ENCODE measurements at places on chromosomes 2 and 18.

GRCh38 chr2:172234716-172235691 is 132.3 kb upstream of the DLX2 start:
- peak; percentile 49 for DNase-seq

GRCh38 chr2:21253311-21254027 is 129.7 kb downstream of the TDRD15 start:
- no peak for DNase-seq

DNA sequence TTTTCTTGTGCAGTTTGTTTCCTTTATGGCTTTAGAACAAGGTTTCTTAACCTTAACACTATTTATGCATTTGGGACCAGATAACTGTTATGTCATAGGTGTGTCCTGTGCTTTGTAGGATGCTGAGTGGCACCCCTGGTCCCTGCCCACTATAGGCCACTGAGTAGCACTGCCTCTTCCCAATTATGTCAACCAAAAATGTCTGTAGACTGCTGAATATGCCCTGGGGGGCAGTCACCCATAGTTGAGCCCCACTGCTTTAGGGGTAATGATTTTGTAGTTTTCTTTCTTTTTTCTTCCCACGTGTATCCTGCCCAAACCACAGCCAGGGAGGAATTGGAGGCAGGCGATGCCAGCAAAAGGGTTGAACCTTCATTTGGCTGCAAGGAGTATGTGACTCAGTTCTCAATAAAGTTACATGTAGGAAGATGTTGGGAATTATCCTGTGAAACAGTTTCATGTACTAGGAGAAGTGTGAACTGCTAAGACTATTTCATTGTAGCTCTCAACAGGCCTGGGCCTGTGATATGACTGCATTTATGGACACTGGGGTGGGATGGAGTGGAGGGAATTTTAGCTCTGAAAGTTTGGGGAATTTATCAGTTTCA is 65.7 kb downstream of the FMNL2 start:
- no peak for DNase-seq

- no peak for DNase-seq
These were observed 172.7 kb upstream of the ARL4C start for GRCh38 chr2:234669621-234670020.

GRCh38 chr2:16394072-16394985 is 271.3 kb downstream of the CYRIA start:
- no peak for DNase-seq

DNA sequence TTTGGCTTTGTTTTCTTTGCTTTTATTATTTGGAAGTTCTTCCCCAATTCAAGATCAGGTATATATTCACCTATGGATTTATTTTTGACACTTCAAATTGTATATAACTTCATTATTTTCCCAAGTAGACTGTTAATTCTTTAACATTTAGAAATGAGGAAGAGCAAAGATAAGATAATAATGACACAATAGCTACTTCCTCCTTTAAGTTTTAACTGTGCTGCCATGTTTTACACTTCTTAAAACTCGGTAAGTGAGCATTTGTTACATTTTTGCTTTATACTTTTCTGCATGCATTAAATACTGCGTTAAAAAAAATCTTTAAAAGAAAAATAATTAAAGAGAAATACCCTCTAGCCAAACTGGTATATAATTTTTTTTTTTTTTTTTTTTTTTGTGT is 32.5 kb downstream of the SLC66A3 start:
- DNase-seq = no peak

GRCh38 chr2:105774781-105775337 is 30.1 kb downstream of the NCK2 start:
- peak; percentile 24 for DNase-seq

DNA sequence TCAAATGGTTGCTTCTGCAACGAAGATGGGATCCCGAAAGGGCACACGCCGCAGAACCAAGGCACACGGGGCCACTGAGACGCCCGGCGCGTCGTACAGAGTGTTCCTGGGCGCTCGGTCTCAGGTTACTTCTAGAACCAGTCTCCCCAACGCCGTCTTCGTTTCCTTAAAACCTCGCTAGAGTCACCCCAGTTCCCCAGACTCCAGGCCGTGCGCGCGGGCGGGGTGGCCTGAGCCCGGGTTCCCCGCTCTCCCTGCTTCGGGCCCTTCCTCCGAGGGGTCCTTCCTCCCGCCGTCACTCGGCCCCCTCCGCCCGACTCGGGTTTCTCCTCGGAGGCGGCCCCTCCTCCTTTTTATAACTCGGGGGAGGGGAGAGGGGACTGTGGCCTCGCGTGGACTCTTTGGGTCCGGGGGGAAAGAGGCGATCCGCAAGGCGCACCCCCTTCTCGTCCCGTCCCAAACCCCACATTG is 774 bp upstream of the FZD7 start:
- no peak for DNase-seq

- no peak for DNase-seq
These were observed 551.7 kb upstream of the NETO1 start for GRCh38 chr18:73419531-73419930.

DNA sequence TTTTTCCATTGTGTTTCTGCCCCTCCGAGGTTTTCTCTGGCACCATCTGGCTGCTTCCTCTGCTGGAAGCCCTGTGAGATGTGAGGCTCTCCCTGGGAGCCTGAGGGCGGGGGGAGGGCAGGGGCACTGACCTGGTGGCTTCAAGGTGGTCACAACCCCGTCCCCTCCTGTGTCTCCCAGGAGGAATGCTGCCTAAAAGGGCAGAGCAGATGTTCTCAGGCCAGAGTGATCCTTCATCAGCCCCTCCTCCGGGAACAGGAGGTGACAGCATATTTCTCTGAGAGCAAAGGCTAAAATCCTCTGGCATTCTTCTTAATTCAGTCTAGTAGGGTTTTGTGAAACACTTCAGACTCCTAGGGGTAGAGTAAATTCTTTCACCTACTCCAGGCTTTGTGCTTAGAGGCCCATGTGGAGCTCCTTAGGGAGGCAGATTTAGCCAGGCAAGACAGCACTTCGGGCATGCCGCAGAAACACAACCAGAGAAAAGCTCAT is 18.3 kb upstream of the GREB1 start:
- no peak for DNase-seq

DNA sequence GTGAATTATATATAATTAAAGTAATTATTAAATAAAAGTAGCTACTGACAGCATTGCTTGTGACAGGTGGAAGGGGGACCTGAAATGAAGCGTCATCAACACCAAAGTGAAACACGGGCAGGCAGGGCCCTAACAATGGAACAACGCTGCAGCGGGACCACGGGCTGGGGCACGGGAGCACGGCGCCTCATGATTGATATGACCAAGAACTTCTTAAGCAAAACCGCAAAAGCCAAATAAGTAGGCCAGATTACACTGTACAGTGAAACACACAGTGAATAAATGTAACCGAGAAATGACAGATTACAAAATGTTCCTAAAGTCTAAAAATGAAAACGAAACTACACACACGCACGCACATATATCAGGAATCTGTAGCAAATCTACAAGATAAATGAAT is 81.4 kb downstream of the SNTG2 start:
- DNase-seq = peak; percentile 48

- no peak for DNase-seq
These were observed 203.8 kb upstream of the SYT4 start for GRCh38 chr18:43481069-43481468.

DNA sequence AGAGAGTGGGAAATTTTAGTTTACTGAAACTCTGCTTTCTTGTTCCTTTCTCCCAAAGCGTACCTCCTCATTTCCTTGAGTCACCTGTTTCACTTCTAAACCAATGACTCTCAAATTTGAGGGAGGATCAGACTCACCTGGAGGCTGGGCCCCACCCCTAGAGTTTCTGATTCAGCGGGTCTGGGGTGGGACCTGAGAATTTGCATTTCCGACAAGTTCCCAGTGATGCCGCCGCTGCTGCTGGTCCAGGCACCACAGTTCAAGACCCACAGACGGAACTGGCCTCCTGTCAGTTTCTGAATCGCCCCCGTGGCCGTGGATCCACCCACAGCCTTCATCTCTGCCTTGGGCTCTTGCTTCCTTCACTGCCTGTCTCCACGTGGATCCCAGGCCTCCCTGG is 44.9 kb upstream of the PELI1 start:
- DNase-seq = no peak

- no peak for DNase-seq
These were observed 10.8 kb downstream of the YPEL5 start for GRCh38 chr2:30157616-30158015.

DNA sequence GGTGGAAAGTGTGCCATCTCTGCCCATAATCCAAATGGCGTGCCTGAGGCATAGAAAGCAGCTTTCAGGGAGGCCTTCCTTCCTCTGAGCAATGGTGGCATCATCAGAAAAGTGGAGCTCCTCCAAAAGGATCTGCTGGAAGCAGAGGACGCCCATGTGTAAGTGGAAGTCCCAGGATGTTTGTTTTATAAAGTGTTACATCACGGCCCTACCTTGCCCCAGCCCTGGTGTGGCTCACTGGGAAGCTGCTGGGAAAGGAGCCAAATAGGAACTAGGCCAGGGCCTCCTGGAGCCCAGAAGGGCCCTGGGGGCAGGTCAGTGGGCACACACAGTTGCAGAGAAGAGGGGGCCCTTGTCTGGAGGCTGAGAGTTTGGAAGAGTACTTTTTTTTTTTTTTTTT is 4.2 kb upstream of the ODC1 start:
- DNase-seq = no peak

- no peak for DNase-seq
These were observed 175.8 kb downstream of the IRS1 start for GRCh38 chr2:226623587-226624368.

- no peak for DNase-seq
These were observed 317.2 kb downstream of the CPS1 start for GRCh38 chr2:210873631-210874030.

DNA sequence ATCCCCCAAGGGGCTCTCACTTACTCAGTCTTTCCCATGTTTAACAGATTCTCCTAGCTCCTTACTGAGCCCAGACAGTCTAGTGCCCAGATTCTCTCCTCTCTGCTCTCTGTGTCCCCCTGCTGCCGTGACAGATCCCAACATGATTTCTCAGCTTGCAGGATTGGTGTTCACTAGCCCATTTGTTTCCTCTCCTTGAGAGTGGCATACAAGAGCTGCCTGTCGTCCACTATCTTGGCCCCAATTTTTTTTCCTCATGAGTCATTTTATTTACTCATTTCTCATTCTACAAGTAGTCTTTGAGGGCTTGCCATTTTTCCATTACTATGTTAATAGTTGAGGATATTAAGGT is 199.9 kb upstream of the FN1 start:
- DNase-seq = no peak

DNA sequence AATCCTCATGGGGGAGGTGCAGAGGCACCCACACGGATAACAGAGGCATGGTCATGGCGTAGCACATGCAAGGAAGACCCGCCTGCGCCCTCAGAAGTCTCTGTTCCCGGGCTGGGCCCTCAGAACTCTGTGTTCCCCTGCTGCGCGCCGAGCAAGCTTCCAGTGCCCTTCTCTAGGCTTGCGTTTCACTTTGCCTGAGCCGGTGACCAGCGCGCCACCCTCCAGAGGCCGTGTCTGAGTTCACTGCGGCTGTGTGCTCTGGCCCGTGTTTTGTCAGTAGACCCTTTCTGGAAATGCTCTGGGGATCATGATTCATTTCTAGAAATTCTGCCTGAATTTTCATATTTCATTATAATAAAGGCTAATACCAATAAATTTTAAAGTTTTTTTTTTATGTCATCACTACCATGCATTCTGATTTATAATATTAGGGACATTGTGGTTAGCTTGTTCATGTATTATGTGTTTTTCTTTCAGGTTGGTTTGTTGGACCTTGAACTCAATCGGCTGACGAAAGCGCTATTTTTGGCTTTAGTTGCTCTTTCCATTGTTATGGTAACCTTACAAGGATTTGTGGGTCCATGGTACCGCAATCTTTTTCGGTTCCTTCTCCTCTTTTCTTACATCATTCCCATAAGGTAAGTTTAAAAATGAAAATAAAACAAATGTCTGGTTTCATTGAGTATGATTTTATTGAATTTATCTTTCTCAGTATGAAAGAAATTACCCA is 142.7 kb upstream of the NFATC1 start:
- no peak for DNase-seq

DNA sequence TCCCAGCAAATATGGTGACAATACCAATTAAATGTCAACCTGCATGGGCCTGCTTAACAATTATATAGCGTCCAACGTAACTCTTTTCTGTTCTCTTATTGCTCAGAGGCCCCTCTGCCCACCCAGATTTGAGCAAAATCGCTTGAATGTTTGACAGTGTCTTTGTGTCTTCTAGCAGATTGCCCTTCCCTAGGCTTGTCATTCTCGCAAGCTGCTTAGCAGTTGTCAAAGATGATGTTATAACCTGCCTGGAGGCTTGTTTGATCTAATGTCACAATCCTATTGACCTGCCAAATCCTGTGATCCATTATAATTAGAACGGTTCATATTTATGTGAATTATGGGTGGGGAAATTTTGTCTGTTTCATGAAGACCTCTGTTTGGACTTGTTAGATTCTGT is 108.8 kb downstream of the FARSB start:
- DNase-seq = no peak

- no peak for DNase-seq
These were observed 110.9 kb upstream of the RMP24 start for GRCh38 chr18:35861367-35862118.

DNA sequence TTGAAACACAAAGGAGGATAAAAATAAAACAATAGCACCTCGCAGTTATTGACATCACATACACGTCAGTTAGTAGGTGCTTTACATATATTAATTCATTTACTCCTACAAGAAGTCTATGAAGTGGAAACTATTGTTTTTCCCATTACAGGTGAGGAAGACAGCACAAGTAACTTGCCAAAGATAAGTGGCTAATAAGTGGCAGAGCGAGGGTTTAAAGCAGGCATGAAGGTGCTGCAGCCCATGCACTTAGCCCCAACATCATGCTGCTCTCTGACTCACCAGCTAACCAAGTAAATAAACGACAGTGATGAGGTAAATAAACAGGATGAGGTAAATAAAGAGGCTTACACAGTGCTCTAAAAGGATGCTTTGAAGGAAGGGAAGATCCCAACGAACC is 498.6 kb upstream of the ZEB2 start:
- DNase-seq = no peak

DNA sequence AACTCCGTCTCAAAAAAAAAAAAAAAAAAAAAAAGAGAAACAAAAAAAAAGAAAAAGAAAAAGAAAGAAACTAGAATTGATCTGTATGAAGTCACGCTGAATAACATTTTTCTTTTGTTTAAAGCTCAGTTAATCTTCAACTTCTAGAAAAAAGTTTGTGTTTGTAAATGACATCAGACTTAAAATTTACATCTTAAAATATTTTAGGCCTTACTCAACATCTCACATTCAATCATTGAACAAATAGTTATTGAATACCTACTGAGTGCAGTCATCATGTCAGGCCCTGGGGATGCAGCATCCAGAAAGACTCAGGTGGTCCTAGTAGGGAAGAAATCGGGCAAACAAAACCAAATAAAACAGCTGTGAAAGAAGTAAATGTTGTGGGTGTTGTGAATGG is 292.3 kb upstream of the FANCL start:
- no peak for DNase-seq

DNA sequence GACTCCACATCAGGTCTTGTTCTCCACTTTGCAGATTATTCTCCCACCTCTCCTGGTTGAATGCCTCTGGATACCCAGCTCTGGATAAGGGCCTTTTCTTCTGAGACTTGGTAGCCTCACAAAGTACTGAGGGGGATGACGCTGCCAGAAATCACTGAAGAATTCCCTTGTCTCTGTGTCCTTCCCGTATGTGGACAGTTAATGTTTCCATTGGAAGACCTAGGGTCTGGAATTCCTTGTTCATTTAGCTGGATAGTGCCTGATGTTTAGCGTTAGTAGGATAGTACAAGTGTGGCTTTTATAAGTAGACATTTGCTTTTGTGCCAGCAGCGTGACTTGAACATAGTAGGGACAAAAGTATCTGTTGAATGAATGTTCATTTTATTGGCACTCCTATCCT is 76.9 kb downstream of the CLHC1 start:
- no peak for DNase-seq

- no peak for DNase-seq
These were observed 14.0 kb downstream of the QPCT start for GRCh38 chr2:37358466-37358865.

All from activated T-cell treated with anti-CD3 and anti-CD28 coated beads, Interleukin-2, amount 50 U/mL, for 48 hours (primary cell).